ENCODE measurements at places on chromosomes 7 and 10.

GRCh38 chr7:48426331-48426965 is 255.2 kb downstream of the ABCA13 start:
- DNase-seq: no peak

DNA sequence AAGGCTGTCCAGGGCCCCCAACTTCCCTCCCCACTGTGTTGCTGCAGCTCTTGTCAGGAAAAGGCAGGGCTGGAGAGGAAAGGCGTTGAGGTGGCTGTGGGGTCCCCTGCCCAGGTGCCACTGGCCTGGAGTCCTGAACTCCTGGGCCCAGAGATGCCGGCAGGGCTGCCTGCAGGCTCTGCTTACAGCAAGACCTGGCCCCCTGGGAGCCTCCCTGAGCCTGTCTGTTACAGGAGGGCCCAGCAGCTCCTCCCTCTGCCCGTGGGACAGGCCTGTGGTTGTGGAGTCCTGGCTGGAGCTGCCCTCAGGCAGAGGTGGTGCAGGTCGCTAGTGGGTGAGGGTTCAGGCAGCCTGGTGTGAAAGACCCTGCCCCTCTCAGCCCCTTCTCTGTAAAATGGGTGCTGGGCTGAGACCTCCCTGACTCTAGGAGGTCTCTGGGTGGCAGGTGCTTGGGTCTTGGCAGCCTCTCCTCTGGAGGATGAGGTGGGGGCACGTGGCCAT is 9.9 kb downstream of the ANTXRL start:
- no peak for DNase-seq

DNA sequence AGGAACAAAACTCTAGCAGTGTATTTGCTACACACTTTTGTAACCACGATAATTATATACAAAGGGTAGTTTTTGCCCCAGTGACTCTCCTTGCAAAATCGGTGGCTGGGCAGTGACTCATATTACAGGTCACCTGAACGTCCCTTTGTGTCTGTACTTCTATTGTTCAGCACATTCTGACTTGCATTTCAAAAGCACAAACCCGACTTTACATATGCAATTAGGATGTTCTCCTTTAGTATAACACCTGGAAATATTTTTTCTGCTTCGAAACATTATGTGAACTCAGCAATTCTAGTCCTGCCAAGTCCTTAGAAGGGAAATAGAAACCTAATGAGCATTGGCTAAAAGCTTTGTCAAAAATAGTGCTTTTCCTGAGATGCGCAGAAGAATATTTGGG is 6.0 kb downstream of the PRR15 start:
- DNase-seq: no peak

GRCh38 chr7:50682079-50682478 is 100.6 kb downstream of the GRB10 start:
- DNase-seq: no peak

DNA sequence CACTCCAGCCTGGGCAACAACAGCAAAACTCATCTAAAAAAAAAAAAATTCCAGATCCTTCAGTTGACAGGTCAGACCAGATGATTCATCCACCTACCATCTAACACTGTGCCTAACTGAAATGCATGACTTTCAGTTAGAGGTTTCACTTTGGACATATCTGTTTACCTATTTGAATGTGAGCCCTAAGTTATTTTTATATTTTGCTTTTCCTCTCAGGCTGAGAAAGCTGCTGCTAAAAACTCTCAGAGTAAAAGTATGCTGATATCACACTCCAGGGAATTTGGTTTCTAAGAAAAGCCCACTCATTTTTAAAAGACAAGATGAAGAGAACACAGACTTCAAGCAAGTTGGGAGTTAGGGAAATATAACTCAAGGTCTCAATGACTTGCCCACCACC is 126.0 kb downstream of the SGMS1 start:
- no peak for DNase-seq
